ENCODE measurements at places on chromosomes 5 and 9. TPM values are rescaled to one million over a fixed set of nuclear protein-coding genes. Genes with fewer than 3 reads are reported as not detected.

TPPP gene
- 7.4 TPM for total RNA-seq

- DNase-seq: no peak
These were observed 298.9 kb downstream of the CSNK1G3 start for GRCh38 chr5:123810746-123811340.

PIP5K1B gene
- total RNA-seq: 3.3 TPM

LHFPL2 gene
- 10.5 TPM for total RNA-seq

- DNase-seq: no peak
These were observed 4.6 kb downstream of the NRG2 start for GRCh38 chr5:140038373-140038957.

MOB3B gene
- total RNA-seq: 11.0 TPM

DNA sequence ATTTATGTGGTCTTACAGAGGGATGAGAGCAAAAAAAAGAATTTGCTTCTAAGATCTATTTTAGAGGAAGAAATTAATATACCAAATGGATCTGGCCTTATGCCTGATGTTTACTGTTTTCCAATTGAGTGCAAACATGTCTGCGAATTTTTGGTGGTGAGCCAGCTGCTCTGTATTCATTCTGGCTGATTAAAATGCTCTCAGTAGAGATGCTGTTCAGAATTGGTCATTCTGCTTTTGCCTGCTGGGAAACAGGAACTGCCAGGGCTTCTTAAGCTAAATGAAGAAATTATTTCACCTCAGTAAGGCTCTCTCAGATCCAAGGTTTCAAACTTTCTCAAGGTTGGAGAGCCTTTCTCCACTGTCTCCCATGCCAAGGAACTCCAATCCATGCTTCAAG is 132.0 kb upstream of the SV2C start:
- no peak for DNase-seq

SEMA5A gene
- total RNA-seq: 15.6 TPM

MCTP1 gene
- total RNA-seq: 8.0 TPM

All from lower leg skin (tissue), 4 donors.